ENCODE measurements at places on chromosomes 11 and 22.

DNA sequence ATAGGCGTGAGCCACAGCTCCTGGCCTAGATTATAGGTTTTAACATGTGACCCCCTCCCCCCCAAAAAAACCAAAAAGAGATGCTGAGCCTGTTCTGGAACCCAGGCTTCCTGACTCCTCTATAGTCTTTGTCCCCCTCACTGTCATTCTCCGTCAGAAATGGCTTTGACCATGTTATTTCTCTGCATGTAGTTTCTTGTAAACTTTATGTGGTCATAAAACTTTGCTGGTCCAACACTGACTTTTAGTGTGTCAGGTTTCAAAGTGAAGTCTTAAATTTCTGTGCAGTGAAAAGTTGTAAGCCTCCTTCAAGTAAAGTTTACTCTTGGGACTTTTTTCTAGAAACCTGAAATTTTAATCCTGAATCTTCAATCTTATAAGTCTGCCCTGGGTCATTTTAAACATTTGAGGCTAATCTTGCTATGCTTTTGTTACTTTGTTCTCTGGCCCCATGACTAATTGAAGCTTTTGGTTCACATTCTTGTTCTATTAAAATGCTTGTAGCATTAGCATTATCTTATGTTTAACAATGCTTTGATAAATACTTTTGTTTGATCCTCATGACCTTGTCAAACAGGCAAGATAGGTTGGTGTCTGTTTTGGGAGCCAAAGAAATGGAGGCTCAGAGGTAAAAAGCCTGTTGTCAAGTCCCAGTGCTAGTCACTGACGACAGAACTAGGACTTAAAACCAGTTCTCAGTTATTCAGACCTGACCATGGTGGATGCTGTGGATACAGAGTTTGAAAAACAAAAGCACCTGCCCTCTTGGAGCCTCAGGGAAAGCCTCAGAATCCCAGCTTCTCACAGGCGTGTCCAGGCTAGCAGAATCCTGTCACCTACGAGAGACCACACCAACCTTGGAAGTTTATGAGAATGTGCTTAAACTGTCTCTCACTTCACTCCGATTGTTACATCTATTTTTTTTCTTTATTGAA lies 87.7 kb upstream of the HORMAD2 start:
- DNase-seq: no peak

DNA sequence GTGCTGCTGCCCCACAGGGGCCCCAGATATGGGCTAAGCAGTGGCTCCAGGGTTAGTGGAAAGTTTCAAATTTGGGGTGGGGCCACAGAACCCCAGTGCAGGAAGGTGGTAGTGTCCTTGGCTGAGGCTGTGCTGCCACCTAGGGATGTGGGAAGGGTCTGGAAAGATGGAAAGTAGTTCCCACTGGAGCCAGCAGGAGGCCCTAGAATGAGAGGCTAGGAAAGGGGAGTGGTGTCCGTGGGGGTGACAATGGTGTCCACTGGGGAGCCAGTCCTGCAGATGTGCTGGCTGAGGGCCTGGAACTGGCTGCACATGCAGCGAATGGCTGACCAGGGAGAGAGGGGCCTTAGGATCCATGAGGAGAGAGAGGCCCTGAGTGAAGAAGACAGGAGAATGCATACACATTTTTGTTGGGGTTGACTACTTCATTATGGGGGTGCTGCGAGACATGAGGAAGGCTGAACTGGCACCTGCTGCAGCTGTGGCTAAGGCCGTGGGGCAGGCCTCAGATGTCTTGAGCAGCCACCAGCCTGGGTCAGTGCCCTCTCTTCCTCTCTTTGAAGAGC lies 21.1 kb downstream of the RFPL3 start:
- DNase-seq: no peak

DNA sequence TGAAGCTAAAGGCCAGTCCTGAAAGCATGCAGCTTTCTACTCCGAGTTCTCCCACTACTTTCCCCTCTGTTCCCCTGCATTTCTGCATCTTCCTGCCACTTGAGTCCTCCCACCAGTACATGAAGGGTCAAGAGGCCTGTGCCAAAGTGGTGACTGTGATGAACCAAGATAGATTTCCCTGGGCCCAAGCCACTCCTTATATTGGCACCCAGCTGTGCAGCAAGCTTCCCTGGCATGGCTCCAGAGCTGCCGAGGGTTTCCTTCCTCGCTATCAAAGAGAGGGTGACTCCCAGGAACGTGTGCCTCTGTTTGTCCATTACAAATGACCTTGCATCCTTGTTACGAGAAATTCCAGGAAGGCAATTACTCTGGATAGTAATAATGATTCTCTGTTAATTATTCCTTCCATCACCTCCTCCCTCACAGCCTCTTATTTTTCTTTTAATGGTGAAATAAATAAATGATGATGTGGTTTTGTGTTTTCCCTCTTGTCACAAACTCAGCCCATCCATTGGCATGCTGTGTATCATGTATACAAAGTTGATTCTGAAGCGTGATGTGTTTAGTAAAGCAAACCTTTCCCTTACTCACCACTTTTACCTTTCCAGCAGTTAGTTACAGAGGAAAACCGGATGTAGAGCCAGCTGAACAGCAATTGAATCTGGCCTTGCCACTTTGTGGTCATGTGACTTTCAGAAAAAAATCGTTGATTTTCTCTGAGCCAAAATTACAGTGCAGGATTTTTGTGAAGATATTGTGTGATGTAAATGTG lies 8.3 kb downstream of the SRSF8 start:
- no peak for DNase-seq

GRCh38 chr22:44347549-44347948 lies 34.8 kb upstream of the SHISAL1 start:
- no peak for DNase-seq

DNA sequence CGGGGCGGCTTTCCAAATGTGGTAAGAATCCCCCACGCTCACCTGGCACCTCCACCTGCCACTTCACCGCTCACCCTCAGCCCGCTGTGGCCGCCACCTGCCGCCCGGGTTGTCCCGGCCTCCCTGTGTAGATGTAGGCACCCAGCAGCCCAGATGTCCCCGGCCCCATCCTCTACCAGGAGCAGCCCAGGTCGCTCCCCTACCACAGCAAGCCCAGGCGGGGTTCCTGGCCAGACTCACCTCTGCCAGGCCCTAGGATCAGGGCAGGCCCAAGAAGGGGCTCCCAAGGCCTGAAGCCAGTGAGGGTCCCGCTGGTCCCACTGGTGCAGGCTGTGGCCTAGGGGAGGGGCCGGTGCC lies 27.4 kb downstream of the MOB2 start:
- DNase-seq: no peak

GRCh38 chr11:35246745-35247144 lies 107.8 kb downstream of the CD44 start:
- no peak for DNase-seq

GRCh38 chr22:37455896-37456295 lies 28.6 kb upstream of the ELFN2 start:
- DNase-seq: no peak

GRCh38 chr11:124865902-124866851 lies 945 bp downstream of the ROBO3 start:
- no peak for DNase-seq

DNA sequence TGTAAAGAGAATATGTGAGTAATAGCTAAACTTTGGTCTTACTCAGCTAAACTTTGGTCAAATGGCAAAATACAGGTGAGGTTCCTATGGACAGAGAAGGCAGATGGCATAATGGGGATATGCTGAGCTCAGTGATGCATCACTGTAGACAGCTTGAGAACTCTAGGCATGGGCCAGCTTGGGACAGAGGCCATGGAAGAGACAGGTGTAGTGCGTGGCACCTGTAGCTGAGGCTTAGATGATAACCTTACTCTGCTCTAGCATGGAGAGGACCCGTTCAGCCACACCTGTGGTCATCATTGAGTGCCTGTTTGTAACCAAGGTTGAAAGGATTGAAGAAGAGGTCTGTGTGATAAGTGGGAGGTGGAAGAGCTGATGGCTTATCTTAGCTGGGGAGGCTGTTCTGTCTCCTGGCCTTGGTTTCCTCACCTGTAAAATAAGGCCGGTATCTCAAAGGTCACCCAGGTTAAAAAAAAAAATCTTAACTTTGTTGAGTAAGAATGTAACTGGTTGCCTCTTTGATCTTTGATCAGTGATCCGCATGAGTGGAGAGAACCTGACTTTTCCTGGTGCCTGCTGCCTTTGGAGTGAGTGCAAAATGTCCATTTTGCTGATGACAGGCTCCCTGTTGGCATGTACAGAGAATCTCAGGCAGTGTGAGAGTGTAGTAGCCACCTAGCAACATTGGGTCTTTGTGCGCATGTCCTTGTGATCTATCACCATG lies 48.6 kb downstream of the ZNRF3 start:
- DNase-seq: no peak

GRCh38 chr11:57463671-57464538 lies 3.6 kb downstream of the RTN4RL2 start:
- no peak for DNase-seq
